Upper lobe of left lung (tissue), 6 donors: ENCODE measurements at places on chromosomes 6 and 20.

DNA sequence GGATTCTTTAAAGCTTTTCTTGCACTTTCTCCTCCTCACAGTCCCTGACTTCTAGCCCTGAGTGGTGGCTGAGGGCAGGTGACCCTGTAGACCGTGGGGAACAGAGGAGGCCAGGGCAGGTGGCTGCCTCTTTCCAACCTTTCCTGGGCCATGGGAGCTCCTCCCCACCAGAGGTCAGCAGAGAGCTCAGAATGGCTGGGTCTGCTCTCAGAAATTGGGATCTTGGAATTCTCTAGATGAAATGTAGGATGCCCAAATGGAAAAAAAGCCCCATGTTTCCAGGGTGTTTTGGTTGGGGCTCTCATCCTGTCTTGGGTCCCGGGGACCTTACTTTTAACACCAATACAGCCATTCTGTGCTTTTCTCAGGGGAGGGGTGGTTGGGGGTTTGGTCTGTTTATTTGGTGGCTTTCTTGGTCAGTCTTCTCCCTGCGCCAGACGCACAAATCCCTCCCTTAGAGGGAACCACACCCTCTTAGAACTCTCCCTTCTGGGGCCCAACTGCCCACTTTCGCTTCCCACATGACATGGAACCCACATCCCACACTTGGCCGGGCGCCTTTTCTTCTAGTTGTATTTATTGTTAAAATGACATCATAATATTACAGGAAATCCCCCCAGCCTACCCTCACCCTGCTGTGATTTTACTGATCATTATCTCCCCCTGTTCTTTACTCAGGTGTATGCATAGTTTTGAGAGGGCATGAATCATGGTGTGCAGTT is 17.9 kb downstream of the GNAS start:
- DNase-seq, result peak; percentile 77

GRCh38 chr6:64280569-64280968 is 645.0 kb downstream of the PHF3 start:
- DNase-seq, result no peak

GRCh38 chr6:92376691-92377090 is 1042.7 kb downstream of the EPHA7 start:
- no peak for DNase-seq

GRCh38 chr6:107673076-107673494 is 151.0 kb downstream of the SCML4 start:
- DNase-seq, result no peak

- DNase-seq, result no peak
These were observed 8.2 kb upstream of the VEGFA start for GRCh38 chr6:43761666-43762409.

- DNase-seq, result no peak
These were observed 59.4 kb upstream of the SCP2D1 start for GRCh38 chr20:18754030-18754652.

DNA sequence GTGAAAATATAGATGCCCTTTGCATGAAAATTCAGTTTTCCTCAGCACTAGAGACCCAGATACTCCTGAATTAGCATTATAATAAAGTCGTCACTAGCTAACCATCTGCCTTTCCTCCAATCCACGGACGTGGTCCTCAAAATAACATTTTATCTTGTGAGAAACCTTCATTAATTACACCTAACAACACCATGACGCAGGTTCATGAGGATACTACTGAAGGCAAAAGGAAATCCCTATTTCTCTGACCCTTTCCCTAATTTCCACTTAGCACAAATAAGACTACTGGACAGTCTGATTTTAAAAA is 1.3 kb upstream of the PNISR start:
- DNase-seq, result no peak

DNA sequence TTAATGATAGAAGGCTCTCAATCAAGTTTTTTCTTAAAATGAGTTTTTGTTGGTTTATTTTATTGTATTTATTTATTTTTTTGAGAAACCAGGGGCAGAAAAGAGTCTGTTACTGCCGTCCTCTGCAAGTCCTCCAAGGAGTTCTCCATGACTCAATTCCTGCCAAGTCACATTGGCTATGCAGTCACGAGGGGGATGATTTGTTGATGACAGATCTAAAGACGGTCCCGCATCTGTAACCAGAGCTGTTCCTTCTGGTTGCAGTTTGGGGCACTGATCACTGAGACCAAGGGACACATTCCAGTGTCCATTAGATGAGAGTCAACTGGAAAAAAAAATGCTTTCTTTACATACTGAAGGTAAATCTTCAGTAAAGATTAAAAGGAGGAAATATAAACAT is 13.9 kb upstream of the TSHZ2 start:
- DNase-seq, result no peak

GRCh38 chr6:135265278-135265677 is 84.2 kb downstream of the MYB start:
- DNase-seq, result no peak
